MCF 10A (cell line): ENCODE measurements at places on chromosomes 3 and 15.

- DNase-seq, result no peak
Measured at GRCh38 chr15:70078578-70079417, 18.9 kb downstream of the TLE3 start.

- DNase-seq, result no peak
Measured at GRCh38 chr3:37985637-37986320, 4.8 kb upstream of the VILL start.

GRCh38 chr3:151256749-151257148, 21.6 kb downstream of the P2RY14 start:
- no peak for DNase-seq

DNA sequence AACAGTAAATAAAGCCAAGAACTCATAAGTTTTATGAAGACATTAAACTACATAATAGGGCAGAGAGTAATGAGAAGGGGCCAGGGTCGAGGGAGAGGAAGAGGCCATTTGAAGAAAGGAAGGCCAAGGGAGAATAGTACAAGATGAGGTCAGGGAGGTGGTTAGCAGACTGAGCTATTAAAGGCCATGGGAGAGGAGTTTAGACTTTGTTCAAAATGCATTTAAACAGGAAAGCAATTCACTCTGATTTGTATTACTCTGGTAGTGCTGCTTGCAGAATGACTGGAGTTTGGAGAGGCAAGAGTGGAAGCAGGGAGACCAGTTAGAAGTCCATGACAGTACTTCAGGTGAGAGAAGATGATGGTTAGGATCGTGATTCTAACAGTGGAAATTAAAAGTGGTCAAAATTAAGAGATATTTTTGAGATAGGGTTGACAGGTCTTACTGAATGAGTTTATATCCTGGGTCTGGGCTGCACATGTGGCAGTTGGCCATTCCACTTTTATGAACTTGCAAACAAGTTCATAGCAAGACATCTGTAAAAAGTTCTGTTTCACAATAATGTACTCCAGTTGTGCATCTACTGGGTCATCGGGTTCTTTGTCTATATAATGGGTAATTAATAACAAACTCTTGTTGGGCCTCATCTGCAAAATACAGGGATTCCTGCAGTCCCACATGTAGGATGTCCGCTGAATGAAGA, 16.3 kb downstream of the PPP2R3A start:
- DNase-seq, result no peak

GRCh38 chr3:185680231-185680630, 94.1 kb downstream of the SENP2 start:
- DNase-seq, result no peak

- peak; percentile 81 for DNase-seq
Measured at GRCh38 chr3:58874795-58875194, 175.0 kb downstream of the CFAP20DC start.

DNA sequence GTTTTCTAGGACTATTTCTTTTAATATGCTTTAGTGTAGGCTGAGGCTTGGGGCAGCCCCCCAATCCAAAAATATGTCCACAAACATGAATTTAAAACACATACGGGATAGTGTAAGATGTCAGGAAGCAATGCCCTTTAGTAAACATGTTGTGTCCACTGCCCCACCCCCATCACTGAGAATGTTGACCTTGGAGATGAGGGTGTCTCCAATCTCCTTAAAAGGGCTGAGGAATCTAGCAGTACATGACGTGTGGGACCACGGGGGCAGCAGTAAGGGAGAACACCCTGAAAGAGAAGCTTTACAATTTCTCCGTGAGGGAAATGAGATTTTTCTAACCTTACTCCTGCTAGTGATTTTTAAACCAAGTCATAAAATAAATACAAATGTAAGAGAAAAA, 84.7 kb downstream of the SQOR start:
- no peak for DNase-seq

DNA sequence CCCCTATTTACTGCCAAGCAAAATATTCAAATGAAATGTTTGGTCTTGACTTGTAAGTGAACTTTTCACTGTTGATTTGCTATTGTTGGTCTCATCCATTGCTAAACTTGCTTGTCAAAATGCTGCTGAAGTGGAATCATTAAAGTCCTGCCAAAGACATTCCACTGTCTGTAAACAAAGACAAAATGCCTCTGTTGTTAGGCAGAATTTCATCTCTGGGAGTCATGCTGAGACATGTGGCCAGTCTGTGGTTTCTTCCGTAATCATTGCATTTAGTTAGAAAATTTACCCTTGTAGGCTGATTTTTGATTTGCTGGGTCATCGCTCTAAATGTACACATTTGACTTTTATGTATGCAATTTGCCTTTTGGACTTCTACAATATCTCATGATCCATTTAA, 577.7 kb downstream of the MECOM start:
- peak; percentile 87 for DNase-seq

DNA sequence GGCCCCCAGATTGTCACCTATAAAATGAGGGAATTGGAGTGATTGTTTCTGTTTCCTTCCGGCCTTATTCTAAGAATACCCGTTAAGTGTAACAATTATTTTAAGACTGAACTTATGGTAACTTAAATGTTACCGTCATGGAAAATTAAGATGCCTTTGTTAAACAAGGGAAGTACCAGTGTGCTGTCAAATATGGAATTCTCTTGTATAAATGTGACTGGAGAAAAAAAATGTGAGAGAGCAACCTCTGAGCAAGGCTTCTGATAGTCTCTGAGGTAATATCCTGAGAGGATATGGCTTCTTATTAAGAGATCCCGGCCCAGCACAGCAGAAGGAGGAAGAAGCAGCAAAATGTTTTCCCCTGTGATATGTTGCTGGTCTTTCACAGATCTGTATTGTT, 480.7 kb upstream of the ADAMTS9 start:
- no peak for DNase-seq

DNA sequence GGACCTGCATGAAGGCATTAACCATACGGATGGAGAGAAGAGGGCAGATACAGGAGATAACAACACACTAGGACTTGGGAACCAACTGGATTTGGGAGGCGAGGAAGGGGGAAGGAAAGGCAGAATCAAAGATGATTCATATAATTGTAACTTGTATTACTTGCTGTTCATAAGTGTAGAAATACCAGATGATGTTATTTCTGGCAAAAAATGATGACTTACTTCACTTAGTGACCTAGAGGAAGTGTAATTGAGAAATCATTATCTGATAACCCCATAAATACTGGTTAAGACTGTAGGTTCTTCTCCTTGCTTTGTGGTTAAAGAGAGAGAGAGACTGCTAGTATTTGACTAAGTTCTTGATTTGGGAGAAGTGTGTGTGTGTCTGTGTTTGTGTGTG, 50.5 kb upstream of the GK5 start:
- peak; percentile 87 for DNase-seq

DNA sequence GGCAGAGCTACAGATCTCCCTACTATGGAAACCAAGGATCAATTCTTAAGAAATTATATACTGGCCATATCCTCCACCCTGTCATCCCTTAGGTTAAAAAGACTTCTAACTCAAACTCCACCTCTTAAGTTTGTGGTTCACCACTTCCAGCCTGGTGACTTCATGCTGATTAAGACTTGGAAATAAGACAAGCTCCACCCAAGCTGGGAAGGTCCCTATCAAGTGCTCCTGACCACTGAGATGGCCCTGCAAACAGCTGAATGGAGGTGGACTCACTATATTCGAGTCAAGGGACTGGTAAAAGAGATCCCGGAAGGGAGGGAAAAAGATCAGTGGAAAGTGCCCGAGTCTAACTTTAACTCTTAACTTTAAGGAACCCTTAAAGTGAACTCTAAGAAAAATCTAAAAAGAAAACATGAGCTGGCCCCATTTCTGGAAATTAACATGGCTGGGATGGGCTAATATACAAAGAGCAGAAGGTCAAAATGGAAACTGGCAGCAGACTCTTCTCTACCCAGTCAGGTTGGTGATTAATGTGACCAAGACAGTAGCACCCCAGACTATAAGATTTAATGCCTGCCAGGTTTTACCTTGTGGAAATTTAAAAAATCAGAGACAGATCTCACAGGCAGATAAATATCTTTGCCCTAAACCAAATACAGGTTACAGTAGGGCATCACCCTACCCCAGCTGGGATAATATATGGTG, 43.9 kb downstream of the PPCDC start:
- DNase-seq, result peak; percentile 49

DNA sequence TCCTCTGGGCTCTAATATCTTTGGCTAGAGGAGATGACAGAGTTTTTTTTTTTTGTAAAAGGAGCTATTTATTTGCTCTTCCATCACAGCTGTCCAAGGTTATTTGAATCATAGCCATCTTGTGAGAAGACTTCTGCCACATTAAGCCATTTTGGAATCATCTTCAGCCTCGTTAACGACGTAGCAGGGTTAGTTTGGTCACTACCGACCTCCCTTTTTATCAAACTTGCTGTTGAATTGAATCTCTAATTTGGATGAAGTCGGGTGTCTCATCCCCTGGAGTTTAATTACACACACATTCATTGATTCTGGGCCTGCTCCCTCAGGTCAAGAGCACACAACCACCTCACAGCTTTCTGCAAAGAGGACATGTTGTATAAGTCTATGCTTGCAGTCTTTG, 238.7 kb downstream of the CPNE4 start:
- DNase-seq, result no peak

DNA sequence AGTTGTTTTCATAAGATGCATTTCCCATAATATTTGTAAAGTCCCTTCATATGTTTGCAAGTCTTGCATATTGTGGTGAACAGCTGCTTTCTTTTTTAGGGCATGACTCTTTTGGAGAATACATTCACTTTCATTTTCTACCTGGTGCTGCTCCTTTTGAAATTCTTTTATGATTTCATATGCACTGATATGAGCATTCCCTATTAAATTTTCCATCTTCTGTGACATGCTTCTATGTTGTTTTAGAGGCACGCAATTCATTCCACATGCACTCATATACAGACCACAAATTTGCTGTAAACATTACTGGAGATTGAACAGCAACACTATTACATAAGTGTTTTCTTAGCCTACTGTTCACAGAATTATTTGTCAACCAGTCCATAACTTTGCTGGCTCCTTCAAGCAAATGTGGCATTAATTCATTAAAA, 92.8 kb upstream of the TNFSF10 start:
- no peak for DNase-seq

DNA sequence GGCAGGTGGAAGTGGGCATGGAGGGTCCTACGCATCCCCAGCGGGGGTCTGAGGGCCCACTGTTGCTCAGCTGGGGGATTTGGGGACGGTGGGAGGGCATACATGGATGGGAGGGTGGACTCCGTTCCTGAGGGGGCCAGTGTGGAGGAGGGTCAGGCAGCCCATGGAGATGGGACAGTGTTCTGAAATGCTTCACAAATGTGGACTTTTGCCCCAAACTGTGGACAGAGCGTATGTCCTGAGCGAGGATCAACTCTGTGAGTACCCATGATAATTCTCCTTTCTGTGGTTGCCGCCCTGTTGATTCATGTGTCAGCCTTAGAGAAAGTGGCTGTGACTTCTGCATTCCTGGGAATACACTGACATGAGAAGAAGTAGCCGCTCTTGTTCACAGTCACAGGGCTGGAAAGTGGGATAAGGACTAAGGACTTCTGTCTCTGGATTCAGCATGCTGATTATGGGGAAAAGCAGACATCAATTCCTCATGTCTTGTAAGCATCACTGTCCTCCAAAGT, 33.4 kb downstream of the SMAD3 start:
- no peak for DNase-seq

GRCh38 chr15:32974691-32975090, 219.8 kb downstream of the FMN1 start:
- DNase-seq, result no peak

DNA sequence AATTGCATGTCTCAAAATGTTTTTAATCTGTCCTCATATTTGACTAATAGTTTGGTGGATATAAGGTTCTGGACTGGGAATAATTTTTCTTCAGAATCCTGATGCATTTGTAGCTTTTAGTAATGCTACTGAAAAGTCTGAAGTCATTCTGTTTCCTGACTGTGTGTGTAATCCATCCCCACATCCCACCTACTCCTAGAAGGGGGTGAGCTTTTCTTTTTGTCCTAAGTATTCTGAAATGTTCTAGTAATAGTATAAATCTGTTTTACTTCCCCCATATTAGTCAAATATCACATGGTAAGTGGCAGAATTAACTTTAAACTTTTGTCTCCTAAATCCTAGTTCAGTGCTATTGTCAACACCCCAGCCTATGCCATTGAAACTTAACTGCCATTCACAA, 162.8 kb downstream of the GREM1 start:
- no peak for DNase-seq

- no peak for DNase-seq
Measured at GRCh38 chr3:5898106-5898505, 710.6 kb downstream of the EDEM1 start.

DNA sequence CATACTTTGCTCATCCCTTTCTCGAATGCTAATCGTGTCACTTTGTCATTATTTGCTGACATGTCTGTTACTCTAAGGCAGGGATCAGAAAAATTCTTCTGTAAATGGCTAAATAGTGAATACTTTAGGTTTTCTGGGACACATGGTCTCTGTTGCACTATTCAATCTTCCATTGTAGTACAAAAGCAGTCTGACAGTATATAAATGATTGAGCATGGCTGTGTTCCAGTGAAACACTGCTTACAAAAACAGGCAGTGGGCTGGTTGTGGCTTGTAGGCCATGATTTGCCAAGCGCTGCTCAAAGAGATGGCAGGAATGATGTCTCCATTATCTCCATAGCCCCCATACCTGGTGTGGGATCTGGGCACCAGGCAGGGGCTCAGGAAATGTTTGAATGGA, 45.6 kb downstream of the TMEM266 start:
- no peak for DNase-seq

GRCh38 chr3:73668391-73668790, 43.6 kb upstream of the PDZRN3 start:
- DNase-seq, result no peak

DNA sequence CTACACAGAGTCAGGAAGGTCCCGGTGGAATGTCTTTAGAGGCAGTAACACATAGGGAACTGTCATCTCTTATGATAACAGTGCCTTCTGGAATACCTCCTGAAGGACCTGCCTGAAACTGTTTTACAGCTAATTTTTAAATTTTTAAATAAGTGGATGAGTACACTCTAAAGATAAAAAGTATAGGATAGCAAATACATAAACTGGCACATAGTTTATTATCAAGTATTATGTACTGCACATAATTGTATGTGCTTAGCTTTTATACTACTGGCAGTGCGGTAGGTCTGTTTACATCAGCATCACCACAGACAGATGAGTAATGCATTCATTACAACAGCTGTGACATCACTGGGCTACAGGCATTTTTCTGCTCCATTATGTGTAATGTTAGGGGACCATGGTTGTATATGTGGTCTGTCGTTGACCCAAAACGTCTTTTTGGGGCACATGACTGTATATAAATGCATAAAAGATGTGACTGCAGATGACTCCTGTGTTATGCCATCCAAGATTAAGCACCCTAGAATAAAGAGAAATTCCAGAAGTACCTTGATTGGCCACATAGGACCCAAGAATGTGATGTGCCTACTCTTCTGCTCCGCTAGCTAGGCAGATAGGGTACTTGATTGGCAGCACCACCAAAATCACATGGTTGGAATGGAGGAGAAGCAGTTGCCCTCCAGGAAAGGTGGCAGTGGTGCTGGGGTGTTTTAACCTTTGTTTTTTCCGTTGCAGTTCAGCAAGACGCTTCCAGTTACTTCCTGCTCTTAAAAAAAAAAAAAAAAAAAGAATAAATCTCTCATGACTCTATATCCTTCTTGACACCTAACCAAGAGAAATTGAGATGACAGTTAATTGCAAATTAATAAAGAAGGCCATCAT, 3.3 kb downstream of the VPS8 start:
- DNase-seq, result peak; percentile 52
